Smooth muscle cell of trachea (primary cell): ENCODE measurements at places on chromosomes 16 and 17. TPM values are rescaled to one million over a fixed set of nuclear protein-coding genes. Genes with fewer than 3 reads are reported as not detected.

The CIBAR2 gene
- 0.17 TPM in 1 of 2 replicates, not detected in the other for total RNA-seq

The KCNJ18 gene
- not detected in 2 replicates for total RNA-seq

The MFSD6L gene
- not detected in 2 replicates for total RNA-seq

The GDPD1 gene
- total RNA-seq = 0.17 and 0.73 TPM in 2 replicates

The TNFSF13 gene
- 2.0 and 2.2 TPM in 2 replicates for total RNA-seq

The CES4A gene
- total RNA-seq = 1.6 and 6.5 TPM in 2 replicates

The GCGR gene
- not detected in 2 replicates for total RNA-seq

The PYY gene
- not detected in 2 replicates for total RNA-seq

The TNRC6C gene
- 5.3 and 7.6 TPM in 2 replicates for total RNA-seq

The EVPL gene
- total RNA-seq = under 0.01 TPM in 1 of 2 replicates, not detected in the other

The PRR29 gene
- total RNA-seq = 1.5 and 1.8 TPM in 2 replicates

The DLX4 gene
- not detected in 2 replicates for total RNA-seq

The RAB11FIP4 gene
- total RNA-seq = 0.29 and 1.2 TPM in 2 replicates

The HOXB3 gene
- 16.7 and 17.3 TPM in 2 replicates for total RNA-seq

The SEPTIN12 gene
- total RNA-seq = not detected in 2 replicates
